ENCODE measurements at places on chromosomes 1 and 21.

- DNase-seq, result no peak
Measured at GRCh38 chr1:54614563-54614962, 8.8 kb downstream of the FAM151A start.

GRCh38 chr1:58874757-58875755 is 91.2 kb upstream of the JUN start:
- DNase-seq, result no peak

- no peak for DNase-seq
Measured at GRCh38 chr1:112702420-112703261, 4.3 kb downstream of the RHOC start.

DNA sequence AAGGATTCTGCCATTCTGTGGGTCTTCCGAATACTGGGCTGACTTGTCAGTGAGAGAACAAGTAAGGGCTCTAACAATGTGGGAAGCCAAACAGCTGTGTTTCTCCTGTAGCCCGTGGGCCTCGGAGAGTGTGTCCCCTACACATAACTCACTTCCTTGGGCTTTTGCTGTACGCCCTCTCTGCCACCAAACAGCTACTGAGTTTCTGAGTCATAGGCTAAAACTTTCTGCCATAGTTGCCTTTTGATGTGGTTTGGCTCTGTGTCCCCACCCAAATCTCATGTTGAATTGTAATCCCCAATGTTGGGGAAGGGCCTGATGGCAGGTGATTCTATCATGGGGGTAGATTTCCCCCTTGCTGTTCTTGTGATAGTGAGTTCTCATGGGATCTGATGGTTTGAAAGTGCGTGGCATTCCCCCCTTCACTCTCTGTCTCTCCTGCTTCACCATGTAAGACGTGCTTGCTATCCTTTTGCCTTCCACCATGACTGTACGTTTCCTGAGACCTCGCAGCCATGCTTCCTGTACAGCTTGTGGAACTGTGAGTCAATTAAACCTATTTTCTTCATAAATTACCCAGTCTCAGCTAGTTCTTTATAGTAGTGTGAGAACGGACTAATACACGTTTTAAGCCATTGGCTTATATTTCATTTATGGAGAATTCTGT is 194.8 kb upstream of the HMCN1 start:
- no peak for DNase-seq

DNA sequence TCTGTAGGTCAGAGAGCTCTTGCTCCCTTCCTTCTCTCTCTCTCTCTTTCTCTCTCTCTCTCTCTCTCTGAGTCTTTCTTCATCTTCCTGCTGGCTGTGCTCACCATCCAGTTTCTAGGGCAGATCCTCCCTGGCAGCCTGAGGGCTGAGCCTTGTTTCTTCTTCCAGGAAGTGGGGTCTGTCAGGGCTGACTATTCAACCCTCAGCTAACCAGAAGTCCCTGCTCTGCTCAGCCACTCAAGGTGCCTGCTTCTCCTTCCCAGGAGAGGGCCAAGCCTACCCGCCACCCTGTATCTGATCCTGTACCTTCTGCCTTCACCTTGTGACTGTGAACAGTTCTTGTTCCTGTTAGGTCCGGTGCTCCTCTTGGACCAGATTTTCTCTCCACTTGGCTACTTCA is 107.6 kb upstream of the ETV3 start:
- no peak for DNase-seq

- DNase-seq, result no peak
Measured at GRCh38 chr1:222561656-222562055, 13.8 kb upstream of the HHIPL2 start.

DNA sequence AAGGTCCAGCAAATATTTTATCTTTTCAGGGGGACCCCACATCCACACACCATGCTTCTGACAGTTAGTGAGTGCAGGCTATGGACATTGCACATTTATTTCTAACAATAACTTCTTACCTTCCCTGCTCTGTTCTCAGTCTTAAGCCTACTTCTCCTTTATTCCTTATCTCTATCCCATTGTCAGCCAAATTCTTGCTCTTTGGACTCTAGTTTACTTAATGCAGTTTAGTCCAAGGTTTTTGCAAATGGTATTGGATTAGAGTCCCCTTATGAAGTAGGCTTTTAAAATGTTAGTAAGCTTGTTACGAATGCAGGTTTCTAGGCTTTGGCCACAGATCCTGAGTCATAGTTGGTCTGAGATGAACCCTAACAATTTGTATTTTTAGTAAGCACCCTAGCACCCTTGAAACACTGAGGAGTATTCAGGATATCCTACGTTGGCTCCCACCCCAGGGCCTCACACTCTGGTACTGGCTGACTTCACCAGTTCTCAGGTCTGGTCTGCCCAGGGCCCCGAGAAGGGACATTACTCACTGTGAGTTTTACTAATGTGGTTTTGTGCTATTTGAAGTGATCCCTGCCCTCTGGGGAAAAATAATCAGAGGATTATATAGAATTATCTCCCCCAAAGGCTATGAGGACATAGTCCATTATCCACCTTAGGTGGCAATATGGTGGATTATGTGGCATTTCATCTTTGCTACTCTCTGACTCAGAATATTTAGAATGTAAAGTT is 239.5 kb downstream of the TGFB2 start:
- DNase-seq, result no peak

DNA sequence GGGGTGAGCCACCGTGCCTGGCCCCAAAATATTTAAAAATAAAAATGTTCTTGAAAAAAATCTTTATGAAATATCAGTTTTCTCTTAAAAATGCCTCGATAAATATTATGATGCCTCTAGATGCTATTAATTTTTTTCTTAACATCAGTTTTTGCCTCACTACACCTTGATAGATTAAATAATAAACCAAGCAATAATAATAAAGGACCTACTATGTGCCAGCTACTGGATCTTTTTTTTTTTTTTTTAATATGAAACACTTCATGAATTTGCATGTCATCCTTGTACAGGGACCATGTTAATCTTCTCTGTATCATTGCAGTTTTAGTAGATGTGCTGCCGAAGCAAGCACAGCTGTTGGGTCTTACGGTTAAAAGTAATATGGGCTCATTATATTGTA is 17.5 kb upstream of the TBX19 start:
- no peak for DNase-seq

DNA sequence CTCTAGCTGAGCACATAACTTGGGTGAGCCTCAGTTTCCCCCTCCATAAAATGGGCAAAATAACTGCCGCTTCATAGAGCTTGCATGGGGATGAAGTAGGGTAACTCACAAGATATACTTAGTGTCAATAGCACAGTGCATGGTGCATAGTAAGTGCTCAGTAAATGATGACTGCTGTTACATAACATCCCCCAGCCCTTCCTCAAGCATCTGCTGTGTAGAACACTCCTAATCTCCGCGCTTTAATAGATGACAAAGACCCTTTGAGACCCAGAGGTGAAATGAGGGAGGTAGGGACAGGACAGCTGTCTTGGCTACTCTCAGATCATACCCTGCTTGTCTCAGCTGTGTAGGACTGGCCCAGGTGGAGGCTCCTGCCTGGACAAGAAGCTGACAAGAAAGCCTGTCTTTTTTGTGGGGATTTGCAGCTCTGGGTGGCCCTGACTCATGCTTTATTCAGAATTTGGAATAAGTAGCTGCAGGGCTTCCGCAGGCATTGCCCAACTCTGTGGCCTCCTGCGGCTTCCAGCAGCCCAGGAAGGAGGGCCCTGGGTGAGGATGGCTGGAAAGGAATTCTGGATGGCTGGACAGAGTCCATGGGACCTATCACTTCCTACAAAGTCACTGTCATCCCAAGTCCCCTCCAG is 20.7 kb upstream of the PADI4 start:
- peak; percentile 52 for DNase-seq

DNA sequence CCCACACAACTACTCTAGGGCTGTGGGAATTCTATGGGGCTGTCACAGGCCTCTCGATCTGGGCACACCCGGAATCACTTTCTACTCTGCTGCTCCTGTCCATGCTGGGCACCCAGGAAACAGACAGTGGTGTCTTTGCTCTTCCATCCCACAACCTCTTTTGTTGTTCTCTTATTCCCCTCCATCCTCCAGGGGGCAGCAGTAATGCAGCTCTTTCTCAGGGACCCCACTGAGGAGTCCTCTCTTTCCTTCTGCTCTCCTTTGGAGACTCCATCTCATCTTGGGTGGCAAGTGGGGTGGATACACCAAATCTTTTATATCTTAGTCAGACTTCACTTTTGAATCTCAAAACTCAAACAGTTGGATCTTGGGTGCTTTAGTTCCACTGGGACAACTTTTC is 206.3 kb downstream of the HS2ST1 start:
- DNase-seq, result no peak

DNA sequence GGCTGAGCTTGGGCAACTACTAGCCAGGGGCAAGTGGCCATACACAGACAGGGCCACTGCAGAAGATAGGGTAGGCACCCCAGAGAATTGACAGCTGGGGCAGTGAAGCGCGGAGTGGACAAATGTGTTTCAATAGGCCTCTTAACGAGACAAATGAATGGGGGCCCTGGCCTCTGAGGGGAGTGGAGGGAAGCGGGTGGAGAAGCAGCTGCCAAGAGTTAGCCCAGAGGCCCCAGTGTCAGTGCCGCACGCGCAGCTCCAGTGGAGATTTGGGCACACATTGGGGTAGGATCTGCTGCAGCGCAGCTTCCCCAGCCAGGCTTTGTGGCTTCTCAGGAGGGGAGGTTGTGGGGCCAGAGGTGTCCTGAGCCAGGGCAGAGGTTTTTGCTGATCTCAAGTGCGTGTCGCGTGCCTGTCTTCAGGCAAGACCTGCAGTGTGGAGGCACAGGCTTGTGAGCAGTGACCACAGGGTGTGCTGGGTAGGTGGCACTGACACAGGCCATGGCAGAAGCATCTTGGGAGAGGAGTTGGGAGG is 16.9 kb downstream of the PTPRF start:
- no peak for DNase-seq

- no peak for DNase-seq
Measured at GRCh38 chr1:212045981-212046380, 10.4 kb downstream of the DTL start.

DNA sequence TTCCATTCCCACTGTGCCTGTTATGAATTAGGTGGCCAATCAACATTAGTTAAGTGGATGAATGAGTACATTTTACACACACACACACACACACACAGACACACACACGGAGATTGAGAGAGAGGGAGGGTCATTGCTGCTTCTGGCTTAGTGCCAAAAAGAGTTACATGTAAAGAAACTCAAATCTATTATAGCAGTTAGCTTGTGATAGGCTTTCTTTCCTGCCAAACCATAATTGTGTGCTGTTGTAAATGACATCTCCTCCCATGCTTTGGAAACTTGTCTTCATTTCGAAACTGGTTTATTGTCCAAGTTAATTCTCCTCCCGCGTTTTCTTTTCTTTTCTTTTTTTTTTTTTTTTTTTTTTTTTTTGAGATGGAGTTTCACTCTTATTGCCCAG is 1.4 kb upstream of the MT1HL1 start:
- no peak for DNase-seq

- no peak for DNase-seq
Measured at GRCh38 chr1:109718495-109718894, 6.4 kb downstream of the GSTM5 start.

DNA sequence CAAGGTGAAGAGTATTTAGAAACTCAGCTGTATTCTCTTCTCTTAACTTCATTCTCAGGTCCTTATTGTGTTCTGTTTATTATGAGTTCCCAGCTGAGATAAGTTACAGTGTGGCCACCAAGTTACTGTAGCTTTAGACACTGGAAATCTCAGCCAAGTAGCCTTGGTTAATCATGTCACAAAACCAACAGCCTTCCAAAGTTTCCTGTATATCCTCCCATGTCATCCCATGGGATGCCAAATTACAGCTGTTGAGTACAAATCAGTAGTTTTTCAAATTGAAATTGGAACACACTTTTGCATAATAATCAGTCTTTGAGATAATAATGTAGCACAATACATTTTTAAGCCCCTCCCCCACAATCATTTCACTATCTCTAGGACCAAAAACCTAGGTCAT is 10.7 kb downstream of the ADAMTS5 start:
- DNase-seq, result no peak

GRCh38 chr1:196209265-196209664 is 399.0 kb downstream of the KCNT2 start:
- no peak for DNase-seq

- peak; percentile 57 for DNase-seq
Measured at GRCh38 chr1:211378844-211379243, 52.2 kb downstream of the TRAF5 start.

GRCh38 chr1:7221826-7222694 is 436.8 kb downstream of the CAMTA1 start:
- no peak for DNase-seq

All from skeletal muscle cell (primary cell).